Lung (tissue), 17 donors: ENCODE measurements at places on chromosomes 2 and 18. TPM values are rescaled to one million over a fixed set of nuclear protein-coding genes. Genes with fewer than 3 reads are reported as not detected.

The HJURP gene
- total RNA-seq, result 4.1 TPM

The REG1B gene
- total RNA-seq, result 4.0 TPM

The THOC1 gene
- total RNA-seq, result 22.8 TPM

The TTR gene
- 0.97 TPM for total RNA-seq

The LIMS2 gene
- 111 TPM for total RNA-seq
